ENCODE measurements at places on chromosomes 2 and 18. TPM values are rescaled to one million over a fixed set of nuclear protein-coding genes. Genes with fewer than 3 reads are reported as not detected.

DNA sequence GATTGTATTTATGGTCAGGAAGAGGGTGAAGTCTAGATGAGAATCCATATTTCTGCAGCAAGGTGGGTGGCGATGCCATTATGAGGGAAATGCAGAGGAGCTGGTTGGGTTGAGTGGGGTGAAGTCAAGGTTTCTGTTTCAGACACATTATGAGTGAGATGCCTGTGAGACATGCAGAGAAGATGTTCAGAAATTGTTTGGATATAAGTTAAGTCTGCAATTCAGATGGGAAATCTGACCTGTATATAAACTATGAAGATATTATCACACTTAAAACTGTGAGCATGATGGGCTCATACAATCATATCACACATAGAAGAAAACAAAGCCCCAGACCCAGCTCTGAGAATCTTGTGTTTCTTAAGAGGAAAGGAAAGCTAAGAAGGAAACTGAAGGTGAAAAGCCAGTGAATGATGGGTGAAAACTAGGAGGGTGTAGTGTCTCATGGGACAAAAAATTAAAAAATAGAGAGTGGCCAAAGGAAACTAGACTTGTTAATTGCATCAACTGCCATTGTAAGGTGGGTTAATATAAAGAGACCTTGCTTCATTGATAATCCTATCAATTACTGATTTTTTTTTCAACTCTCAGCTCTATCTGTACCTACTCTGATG is 14.2 kb downstream of the GALNT5 start:
- no peaks in the 10 kb centered on the region for H3K4me1 ChIP-seq
- no peak for DNase-seq
- H3K27ac ChIP-seq, result no peak overlapping the region
- H3K27me3 ChIP-seq, result no peaks in the 10 kb centered on the region
- no peak overlapping the region for H3K4me3 ChIP-seq

GRCh38 chr2:160199683-160200389 is at the start of gene ITGB6:
TSS of gene ITGB6 (minus strand) at chr2:160200272. CDS start at chr2:160200063, 209 bp downstream.
- H3K4me1 ChIP-seq, result peaks cover 3% of the 10 kb centered on the region
- H3K27ac ChIP-seq, result no peak within 1 kb of the TSS
- peak; percentile 18 for DNase-seq
- H3K27me3 ChIP-seq, result no peaks in the 10 kb centered on the region

Gene ALPI
- not detected for total RNA-seq

- no peak overlapping the region for H3K4me3 ChIP-seq
- no peaks in the 10 kb centered on the region for H3K4me1 ChIP-seq
- no peaks in the 10 kb centered on the region for H3K27me3 ChIP-seq
- H3K36me3 ChIP-seq, result peaks cover 11% of the 10 kb centered on the region
- no peak for DNase-seq
Observed at GRCh38 chr2:99445065-99445464, 44.8 kb downstream of the REV1 start.

Gene INO80C
- 31.5 TPM for total RNA-seq

DNA sequence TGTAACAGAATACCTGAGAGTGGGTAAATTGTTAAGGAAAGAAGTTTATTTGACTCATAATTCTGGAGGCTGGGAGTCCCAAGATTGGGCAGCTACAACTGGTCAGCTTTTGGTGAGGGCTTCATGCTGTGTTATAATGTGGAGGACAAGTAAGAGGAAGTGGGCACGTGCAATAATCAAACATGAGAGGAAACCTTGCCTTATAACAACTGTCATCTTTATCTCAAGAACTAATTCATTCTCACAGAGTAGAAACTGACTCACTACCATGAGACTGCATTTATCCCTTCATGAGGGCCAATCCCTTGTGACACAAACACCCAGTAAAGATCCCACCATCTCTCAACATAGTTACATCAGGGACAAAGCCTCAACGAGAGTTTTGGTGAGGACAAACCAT is 318.1 kb upstream of the NT5C1B start:
- H3K36me3 ChIP-seq, result no peaks in the 10 kb centered on the region
- H3K27me3 ChIP-seq, result no peaks in the 10 kb centered on the region
- H3K4me1 ChIP-seq, result no peaks in the 10 kb centered on the region
- H3K4me3 ChIP-seq, result no peak overlapping the region
- DNase-seq, result no peak
- no peak overlapping the region for H3K27ac ChIP-seq

DNA sequence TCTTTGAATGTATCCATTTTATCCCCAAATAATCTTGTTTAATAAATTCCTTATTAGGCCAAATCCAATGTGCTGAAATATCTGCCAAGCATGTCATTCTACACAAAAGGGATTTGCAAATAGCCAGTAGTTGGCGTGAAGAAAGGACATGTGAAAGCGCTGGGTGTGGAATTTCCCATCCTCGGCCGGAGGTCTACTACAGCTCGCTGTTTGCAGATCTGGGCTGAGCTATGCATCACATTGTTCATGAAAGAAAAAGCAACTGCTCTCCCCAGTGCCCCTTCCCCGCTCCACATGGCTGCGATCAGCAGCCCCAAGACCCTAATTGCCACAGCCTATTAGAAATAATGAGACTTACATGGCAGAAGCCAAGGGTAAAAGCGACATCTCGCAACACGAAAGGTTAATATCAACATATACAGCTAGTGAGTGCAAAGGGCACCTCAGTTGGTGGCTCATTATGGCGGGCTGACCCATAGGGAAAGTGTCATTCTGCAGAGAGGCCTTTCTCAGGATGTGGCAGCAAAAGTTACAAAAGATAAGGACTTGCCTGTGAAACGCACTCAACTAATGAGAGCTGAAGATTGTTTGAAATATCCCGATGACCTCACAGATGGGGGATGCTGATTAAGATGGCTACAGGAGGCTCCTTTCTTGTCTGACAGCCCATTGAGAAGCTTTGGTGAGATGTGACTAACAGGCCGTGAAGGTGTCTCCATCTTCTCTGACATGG is 126.9 kb upstream of the CYP1B1 start:
- H3K36me3 ChIP-seq, result no peaks in the 10 kb centered on the region
- no peak overlapping the region for H3K27ac ChIP-seq
- no peak for DNase-seq
- H3K27me3 ChIP-seq, result no peaks in the 10 kb centered on the region

DNA sequence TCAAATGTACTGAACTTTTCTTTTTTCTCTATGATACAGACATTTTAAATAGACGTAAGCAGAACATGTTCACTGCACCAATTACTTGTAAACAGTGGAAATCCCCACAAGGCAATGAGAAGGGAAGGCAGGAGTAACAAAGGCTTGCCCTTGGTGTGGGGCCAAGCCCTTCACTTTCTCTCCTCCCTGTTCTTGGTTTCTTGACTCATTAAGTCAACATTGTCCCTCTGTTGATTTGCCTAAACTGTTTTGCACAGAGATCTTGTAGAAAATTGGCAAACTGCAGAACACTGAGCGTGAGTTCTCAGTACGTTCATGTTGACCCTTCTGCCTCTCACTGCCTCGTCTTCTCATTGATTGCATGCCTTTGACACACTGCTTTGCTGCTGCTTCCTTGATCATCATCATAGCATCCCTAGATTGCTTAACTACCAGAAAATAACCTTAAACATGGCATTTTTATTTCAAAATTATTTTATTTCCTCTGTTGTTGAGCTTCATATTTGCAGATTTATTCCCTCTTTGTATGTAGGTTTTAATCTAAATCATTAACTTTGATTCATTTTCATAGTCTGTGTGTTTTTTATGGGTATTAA is 257.7 kb downstream of the PTGR3 start:
- H3K4me3 ChIP-seq, result no peak overlapping the region
- peaks cover 7% of the 10 kb centered on the region for H3K4me1 ChIP-seq
- H3K27ac ChIP-seq, result no peak overlapping the region
- DNase-seq, result peak; percentile 63
- no peaks in the 10 kb centered on the region for H3K36me3 ChIP-seq
- no peaks in the 10 kb centered on the region for H3K27me3 ChIP-seq

- H3K36me3 ChIP-seq, result peaks cover 2% of the 10 kb centered on the region
- H3K4me1 ChIP-seq, result no peaks in the 10 kb centered on the region
Observed at GRCh38 chr2:132776287-132776686, 106.3 kb upstream of the LYPD1 start.

- H3K36me3 ChIP-seq, result peaks cover 54% of the 10 kb centered on the region
- no peak overlapping the region for H3K27ac ChIP-seq
- H3K27me3 ChIP-seq, result no peaks in the 10 kb centered on the region
- no peak for DNase-seq
- H3K4me1 ChIP-seq, result no peaks in the 10 kb centered on the region
Observed at GRCh38 chr18:79938196-79938595, 13.3 kb downstream of the SLC66A2 start.

DNA sequence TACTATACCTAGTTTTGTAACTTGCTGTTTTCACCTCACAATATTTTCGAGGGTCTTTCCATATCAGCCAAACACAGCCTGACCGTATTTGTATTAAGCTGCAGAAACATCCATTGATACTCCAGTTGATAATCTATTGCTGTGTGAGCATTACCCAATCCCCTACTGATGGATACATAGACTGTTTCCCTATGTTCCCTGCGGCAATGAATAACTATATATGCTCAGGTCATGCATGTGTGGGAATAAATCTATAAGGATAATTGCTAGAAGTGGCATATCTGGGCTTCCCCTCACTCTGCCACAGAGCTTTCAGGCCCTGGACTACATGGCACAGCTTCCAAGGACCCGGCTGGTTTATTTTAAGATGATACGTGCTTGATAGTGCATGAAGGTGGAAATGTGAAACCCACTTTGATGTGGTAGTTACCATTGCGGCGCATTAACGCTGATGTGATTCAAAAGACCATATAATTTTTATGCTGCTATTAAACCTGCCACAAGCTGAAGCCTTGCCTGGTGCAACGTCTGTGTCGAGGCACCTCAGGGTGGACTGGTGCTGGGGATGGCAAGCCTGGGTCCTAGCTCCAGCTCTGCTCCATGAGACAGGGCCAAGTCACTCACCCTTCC is 130.8 kb upstream of the MSH6 start:
- DNase-seq, result no peak
- no peaks in the 10 kb centered on the region for H3K36me3 ChIP-seq
- H3K4me3 ChIP-seq, result no peak overlapping the region
- H3K4me1 ChIP-seq, result peaks cover 10% of the 10 kb centered on the region
- H3K27me3 ChIP-seq, result no peaks in the 10 kb centered on the region
- H3K27ac ChIP-seq, result no peak overlapping the region

Gene SLC19A3
- 56.5 TPM for total RNA-seq

Gene EVA1A
- 35.8 TPM for total RNA-seq

Gene SCYGR5
- not detected for total RNA-seq

Gene CYP27A1
- 110 TPM for total RNA-seq

DNA sequence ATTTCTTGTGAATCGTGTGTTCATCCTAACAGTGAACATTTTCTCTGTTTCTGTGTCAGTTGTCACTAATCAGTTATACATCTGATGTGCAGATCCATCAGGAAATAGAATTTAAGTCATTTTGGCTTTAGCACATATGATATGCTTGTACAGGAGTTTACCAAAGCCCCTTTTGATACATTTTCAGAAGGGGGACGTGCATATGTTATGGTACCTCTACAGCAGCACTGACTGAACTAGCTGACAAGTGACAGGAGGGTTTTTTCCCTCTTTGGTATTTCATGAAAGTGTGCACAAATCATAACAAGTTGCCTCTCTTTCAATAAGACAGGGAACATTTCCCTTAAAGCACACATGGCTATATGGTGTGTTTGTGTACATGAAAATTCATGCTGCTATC is 536.5 kb downstream of the PLCL1 start:
- H3K4me3 ChIP-seq, result no peak overlapping the region
- H3K27me3 ChIP-seq, result peaks cover 2% of the 10 kb centered on the region
- H3K36me3 ChIP-seq, result no peaks in the 10 kb centered on the region
- H3K4me1 ChIP-seq, result no peaks in the 10 kb centered on the region
- H3K27ac ChIP-seq, result no peak overlapping the region

DNA sequence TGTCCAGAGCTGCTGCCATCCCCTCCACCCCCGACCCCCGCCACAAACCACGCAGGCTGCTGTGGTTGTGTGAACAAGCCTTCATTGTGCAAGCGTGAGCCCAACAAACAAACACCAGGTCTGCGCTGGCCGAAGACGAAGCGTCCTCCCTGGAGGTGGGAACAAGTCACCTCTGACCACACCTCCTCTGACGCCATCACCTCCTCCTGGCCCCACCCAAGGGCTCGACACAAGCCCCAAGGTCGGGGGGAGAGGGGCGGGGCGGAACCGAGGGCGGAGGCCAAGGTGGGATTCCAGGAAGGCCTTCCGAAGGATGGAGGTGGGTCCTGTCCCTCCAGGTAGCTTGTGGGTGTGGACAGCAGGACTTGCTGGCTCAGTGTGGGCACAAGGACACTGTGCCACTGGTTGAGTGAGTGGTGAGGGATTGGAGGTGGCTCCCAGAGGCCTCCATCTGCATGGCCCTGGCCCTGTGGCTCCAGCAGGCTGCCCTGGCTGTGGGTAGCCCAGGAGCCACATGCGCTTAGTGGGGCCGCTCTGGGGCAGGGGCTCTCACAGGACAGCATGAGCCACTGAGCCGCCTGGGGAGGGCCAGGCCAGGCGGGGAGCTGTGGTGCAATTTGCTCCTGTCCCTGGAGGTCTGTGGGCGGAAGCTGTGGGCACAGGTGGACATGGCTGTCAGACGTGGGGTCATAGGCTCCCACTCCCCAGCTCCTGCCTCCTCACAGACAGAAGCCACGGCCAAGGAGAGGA is 7.4 kb upstream of the GPR17 start:
- no peaks in the 10 kb centered on the region for H3K36me3 ChIP-seq
- H3K4me1 ChIP-seq, result peaks cover 16% of the 10 kb centered on the region
- no peak overlapping the region for H3K4me3 ChIP-seq
- H3K27ac ChIP-seq, result peak overlapping the region; percentile 92
- DNase-seq, result no peak

DNA sequence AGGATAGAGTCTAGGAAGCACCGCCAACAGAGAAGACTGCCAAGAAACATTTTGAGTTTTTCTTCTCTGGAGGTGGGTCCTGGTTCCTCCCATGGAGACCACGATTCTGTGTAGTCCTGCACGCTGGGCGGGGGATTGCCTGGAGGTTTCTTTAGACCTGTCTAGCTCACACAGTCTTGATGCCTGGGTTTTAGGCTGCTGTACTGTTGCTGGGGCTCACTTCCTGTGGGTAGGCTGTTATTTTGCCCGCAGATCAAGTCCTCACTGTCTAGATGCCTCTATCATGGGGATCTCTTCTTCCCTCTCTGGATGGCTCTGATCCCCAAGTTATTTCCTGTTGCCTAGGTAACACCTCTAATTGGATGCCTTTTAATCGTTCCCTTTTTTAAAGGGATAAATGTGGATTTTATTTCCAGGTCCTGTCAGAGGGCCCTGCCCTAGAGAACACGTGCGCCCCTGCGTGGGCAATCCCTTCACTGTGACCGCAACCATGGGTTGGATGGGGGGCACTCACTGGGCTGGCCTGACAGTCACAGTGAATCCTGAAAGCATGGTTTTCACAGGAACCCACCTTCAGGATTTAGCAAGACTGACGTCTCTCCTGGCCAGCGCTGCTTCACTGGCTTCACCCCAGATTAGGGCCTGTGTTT is 115.7 kb downstream of the MSH2 start:
- peaks cover 4% of the 10 kb centered on the region for H3K27me3 ChIP-seq
- H3K27ac ChIP-seq, result no peak overlapping the region
- peaks cover 10% of the 10 kb centered on the region for H3K4me1 ChIP-seq
- H3K4me3 ChIP-seq, result no peak overlapping the region

GRCh38 chr2:101806123-101806522 is 108.6 kb downstream of the MAP4K4 start:
- no peak for DNase-seq
- H3K36me3 ChIP-seq, result no peaks in the 10 kb centered on the region
- H3K4me1 ChIP-seq, result peaks cover 34% of the 10 kb centered on the region
- no peaks in the 10 kb centered on the region for H3K27me3 ChIP-seq
- H3K27ac ChIP-seq, result peak overlapping the region; percentile 29
- H3K4me3 ChIP-seq, result no peak overlapping the region

All from lung (tissue), 17 donors.